Kasumi-1 (cell line): ENCODE measurements at places on chromosomes 5 and 9.

DNA sequence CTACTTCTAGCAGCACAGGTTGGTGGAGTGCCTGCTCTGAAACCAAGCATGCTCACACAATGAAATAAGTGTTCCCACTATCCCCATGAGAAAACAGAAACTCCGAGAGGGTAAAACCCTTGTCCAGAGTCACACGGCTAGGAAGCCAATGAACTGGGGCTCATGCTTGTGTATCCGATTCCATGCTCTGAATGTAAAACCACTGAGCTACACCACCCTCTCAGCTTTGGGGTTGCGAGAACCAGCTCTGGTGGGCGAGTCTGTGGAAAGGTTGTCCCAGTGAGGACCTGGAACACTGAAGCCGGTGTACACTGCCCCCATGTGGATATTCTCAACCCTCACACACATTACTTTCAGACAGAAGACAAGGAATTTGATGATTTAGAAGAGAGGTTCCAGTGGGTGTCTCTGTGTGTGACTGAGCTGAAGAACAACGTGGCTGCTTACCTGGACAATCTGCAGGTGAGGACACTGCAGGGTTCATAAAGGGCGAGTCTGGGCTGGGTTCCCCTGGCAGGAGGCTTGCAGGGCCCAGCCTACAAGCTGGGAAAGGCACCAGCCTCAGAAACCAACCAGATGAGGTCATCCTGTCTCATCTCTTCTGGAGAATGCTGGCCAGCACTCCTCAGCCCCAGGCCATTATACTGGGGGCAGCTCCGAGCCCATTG lies 37.4 kb downstream of the ARHGEF37 start:
- DNase-seq = peak; percentile 80

- no peak for DNase-seq
Measured at GRCh38 chr9:4097515-4097914, 202.4 kb downstream of the GLIS3 start.

- no peak for DNase-seq
Measured at GRCh38 chr9:792331-793260, 48.9 kb upstream of the DMRT1 start.

DNA sequence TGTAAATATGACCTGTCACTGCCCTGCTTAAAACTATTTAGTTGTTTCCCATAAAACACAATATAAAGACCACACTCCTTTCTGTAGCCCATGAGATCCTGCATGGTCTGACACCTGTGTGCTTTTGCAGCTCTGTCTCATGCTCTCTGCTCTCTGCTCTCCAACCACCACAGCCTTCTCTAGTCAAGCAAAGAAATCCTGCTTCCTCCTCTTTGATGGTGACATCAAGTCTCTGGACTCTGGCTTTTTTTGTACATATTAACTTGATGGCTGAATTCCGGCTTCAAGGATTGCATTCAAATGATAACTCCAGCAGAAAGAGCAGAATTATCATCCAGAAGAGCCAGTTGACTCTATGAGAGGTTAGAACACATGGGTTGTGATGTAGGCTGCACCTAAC lies 58.2 kb downstream of the CHSY3 start:
- no peak for DNase-seq

DNA sequence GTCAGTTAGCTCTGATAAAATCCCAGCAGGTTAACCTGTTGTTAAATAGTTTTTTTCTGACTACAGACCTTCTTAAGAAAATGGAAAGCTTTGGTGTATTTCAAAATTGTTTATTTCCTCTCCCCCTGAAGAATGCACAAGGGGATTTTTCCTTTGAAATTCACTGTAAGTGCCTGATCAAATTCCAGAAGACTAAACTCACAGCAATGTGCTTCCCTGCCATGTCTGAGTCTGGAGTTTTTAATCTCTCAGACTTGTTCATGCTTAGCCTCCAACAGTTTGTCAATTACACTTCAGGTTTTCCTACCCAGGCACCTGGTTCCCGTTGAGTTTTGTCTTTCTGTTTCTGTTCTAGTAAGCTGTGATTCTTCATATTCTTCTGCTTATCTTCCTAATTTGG lies 961.6 kb upstream of the CDH18 start:
- DNase-seq = no peak

DNA sequence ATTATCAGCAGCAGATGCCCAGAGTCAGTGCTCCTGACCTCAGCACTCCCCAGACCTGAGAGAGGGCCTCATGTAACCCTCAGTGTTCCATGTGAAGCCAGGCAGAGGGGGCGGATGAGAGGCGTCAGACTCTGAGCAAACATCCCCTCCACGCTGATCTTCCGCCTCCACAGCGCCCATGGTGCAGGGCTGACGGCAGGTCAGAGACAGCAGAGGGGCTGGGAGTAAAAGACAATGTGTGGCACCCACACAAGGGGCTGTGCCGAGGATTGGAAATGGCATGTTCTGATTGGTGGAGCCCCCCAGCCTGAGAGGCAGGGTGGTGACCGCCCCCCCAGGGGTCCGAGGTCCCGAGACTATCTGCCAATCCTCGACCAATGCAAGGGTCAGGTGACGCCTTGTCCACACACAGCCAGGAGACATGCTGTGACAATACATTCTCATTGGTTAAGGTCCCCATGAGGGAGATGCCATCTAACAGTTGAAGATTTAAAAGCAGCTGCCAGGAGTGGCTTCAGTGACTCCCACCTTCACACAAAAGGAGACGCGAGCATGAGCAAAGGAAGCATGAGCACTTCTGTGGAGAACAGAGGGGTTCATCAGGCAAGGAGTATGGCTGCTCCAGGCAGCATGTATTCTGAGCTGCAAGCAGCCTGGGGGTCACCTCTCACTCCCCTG lies 19.3 kb upstream of the SLC25A51 start:
- no peak for DNase-seq

- no peak for DNase-seq
Measured at GRCh38 chr5:173010547-173011464, 27.2 kb downstream of the ATP6V0E1 start.

DNA sequence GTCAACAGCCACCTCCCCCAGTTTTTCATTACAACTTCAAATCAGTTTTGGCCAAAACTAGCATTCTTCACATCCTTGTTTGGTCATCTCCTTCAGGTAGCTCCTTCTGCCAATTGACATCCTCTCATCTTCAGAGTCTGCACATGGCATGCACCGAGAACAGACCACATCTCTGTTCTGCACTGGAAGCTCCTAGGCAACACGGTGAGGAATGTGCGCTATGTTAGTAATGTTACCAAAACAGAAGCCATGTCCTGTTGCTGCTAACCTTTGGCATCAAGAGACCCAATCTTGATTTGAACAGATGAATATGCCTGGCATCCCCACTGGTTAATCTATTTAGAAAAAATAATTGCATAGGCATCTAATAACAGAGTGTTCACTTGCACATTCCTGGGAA lies 5.1 kb upstream of the HK3 start:
- DNase-seq = no peak
